Vein endothelial cell (primary cell): ENCODE measurements at places on chromosomes 3 and 15. TPM values are rescaled to one million over a fixed set of nuclear protein-coding genes. Genes with fewer than 3 reads are reported as not detected.

The BBX gene
- total RNA-seq = 68.3 and 80.8 TPM in 2 replicates

The CTXN2 gene
- not detected in 2 replicates for total RNA-seq

The PIK3CA gene
- total RNA-seq = 29.7 and 33.1 TPM in 2 replicates

The PTH1R gene
- 0.48 and 0.65 TPM in 2 replicates for total RNA-seq

The CDC25A gene
- total RNA-seq = 12.4 and 20.9 TPM in 2 replicates

The DNAH12 gene
- total RNA-seq = under 0.01 and 0.10 TPM in 2 replicates

The CPLX3 gene
- not detected in 2 replicates for total RNA-seq

The STRIT1 gene
- total RNA-seq = not detected in 2 replicates

The TRAIP gene
- total RNA-seq = 3.6 and 5.5 TPM in 2 replicates

The SAXO2 gene
- total RNA-seq = 0.33 and 1.8 TPM in 2 replicates

The KNSTRN gene
- total RNA-seq = 29.1 and 48.4 TPM in 2 replicates

The BOC gene
- under 0.01 TPM in 1 of 2 replicates, not detected in the other for total RNA-seq

The SLC28A1 gene
- total RNA-seq = not detected in 2 replicates

The LRRIQ4 gene
- under 0.01 and 0.19 TPM in 2 replicates for total RNA-seq

The UBE2E1 gene
- total RNA-seq = 134 and 163 TPM in 2 replicates

The TMEM212 gene
- total RNA-seq = not detected in 2 replicates

The GPR171 gene
- not detected in 2 replicates for total RNA-seq

The FEZF2 gene
- total RNA-seq = not detected in 2 replicates

The SCAPER gene
- total RNA-seq = 5.6 and 7.8 TPM in 2 replicates

The CD200R1 gene
- not detected in 2 replicates for total RNA-seq

The HEMK1 gene
- 7.8 and 9.8 TPM in 2 replicates for total RNA-seq

The PARP16 gene
- total RNA-seq = 3.7 and 6.2 TPM in 2 replicates

The LRRC34 gene
- 1.6 and 3.8 TPM in 2 replicates for total RNA-seq

The PRR23C gene
- total RNA-seq = not detected in 2 replicates

The KLF15 gene
- 1.5 and 1.6 TPM in 2 replicates for total RNA-seq

The MUC20 gene
- total RNA-seq = 0.38 and 2.0 TPM in 2 replicates

The SRGAP3 gene
- 0.29 and 0.98 TPM in 2 replicates for total RNA-seq

The ZIC4 gene
- under 0.01 TPM in 1 of 2 replicates, not detected in the other for total RNA-seq

The FAM174B gene
- total RNA-seq = 28.6 and 39.5 TPM in 2 replicates

The CLDN16 gene
- under 0.01 TPM in 2 replicates for total RNA-seq

The CCR8 gene
- not detected in 2 replicates for total RNA-seq

The LRRN1 gene
- total RNA-seq = not detected in 2 replicates

The DAPK2 gene
- total RNA-seq = 9.1 and 13.5 TPM in 2 replicates

The SLC6A11 gene
- not detected in 2 replicates for total RNA-seq

The CNTN3 gene
- total RNA-seq = under 0.01 TPM in 1 of 2 replicates, not detected in the other

The CPNE9 gene
- total RNA-seq = not detected in 2 replicates

The ARMC8 gene
- 55.0 and 60.1 TPM in 2 replicates for total RNA-seq

The LRRC49 gene
- 4.9 and 6.8 TPM in 2 replicates for total RNA-seq

The TLR9 gene
- total RNA-seq = under 0.01 TPM in 1 of 2 replicates, not detected in the other

The TGM4 gene
- 0.10 and 0.33 TPM in 2 replicates for total RNA-seq

The AGBL1 gene
- under 0.01 TPM in 1 of 2 replicates, not detected in the other for total RNA-seq

The LIPH gene
- not detected in 2 replicates for total RNA-seq

The IDH2 gene
- total RNA-seq = 86.3 and 130 TPM in 2 replicates
